ENCODE measurements at places on chromosomes 2 and 18.

DNA sequence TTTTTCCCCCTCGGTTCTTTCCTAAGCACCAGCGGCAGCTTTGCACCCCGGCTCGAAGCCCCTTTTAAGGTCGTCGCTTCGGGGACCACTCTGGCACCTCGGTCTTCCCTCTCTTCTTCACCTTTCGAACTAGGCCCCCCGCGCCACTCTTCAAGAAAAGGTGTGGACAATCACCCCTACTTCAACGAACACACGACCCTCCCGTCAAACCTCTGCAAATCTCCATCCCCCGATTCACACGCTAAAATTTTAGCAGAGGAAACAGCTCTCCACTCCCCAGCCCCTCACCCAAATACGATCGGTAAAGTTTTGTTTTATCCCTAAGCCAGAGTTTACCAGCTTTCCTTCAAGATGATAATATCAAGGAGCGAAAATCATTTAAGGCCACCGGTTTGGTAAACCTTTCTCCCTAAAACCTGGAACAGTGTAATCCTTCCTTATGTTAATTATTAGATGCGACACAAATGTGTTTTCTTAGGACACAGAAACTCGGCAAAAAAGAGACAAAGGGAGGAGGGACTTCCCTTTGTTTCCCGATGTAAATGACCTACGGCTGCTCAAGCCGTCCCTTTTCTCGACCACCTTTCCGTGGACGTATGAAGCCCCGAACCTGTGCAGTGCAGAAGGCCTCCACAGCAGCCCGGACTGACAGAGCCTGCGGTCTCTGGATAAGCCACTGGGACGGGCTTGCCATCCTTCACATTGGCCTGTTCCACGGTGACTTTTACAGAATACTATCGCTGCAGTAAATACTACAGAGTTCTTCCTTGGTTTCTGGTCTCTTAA lies 85.2 kb downstream of the RBMS1 start:
- DNase-seq, result peak; percentile 38

DNA sequence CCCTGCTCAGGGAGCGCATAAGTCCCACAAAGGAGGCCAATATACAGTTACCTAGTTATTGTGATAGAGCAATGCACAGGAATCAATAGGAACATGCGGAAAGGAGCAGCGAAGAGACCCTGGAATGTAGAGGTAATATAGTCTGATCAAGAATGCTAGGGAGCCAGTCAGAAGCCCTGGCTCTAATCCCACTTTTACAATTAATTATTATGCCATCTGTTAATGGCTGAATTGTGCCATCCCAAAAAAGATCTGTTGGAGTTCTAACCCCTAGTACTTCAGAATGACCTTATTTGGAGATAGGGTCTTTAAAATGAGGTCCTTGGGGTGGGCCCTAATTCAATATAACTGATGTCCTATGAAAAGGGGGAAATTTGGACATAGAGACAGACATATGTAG lies 7.7 kb upstream of the SPATS2L start:
- DNase-seq, result no peak

GRCh38 chr2:234679741-234680687 lies 183.1 kb upstream of the ARL4C start:
- DNase-seq, result no peak

GRCh38 chr2:99631700-99632099 lies 141.9 kb upstream of the REV1 start:
- DNase-seq, result no peak

- no peak for DNase-seq
Observed at GRCh38 chr2:118050386-118050785, 36.5 kb upstream of the CCDC93 start.

DNA sequence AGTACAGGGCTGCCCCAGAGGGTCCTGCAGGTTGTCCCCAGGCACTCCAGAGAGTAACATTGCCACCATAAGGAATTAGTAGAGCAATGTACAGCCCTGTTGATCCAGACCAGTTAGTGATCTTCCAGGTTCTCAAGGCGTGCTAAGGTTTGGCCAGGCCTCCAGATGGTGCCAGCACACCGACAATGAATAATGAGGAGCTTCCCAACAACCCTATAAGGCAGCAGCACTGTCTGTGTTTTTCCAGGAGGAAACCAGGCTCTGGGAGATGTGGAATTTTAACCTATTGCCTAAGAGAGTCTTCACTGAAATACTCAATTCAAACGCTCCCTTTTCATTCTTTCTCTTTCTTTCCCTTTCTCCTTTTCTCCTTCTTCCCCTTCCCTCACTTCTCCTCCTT lies 122.1 kb downstream of the MGAT5 start:
- DNase-seq, result no peak

DNA sequence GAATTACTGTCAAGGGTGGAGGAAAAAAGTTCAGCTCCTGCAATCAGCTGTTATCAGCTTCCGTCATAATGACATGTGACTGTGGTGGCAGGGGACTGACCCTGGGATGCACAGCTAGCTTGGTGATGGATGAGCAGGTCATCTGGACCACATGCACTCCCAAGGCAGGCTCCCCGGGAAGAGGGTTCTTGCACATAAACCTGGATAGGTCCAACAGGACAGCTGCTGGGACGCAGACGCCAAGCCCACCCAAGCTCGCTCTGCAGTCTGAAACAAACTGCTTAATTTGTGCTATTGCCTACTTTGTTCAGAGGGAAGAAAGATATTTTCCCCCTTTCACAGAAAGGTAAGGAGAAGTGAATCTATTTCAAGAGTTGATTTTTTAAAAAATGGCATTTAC lies 30.2 kb downstream of the FAM178B start:
- no peak for DNase-seq

DNA sequence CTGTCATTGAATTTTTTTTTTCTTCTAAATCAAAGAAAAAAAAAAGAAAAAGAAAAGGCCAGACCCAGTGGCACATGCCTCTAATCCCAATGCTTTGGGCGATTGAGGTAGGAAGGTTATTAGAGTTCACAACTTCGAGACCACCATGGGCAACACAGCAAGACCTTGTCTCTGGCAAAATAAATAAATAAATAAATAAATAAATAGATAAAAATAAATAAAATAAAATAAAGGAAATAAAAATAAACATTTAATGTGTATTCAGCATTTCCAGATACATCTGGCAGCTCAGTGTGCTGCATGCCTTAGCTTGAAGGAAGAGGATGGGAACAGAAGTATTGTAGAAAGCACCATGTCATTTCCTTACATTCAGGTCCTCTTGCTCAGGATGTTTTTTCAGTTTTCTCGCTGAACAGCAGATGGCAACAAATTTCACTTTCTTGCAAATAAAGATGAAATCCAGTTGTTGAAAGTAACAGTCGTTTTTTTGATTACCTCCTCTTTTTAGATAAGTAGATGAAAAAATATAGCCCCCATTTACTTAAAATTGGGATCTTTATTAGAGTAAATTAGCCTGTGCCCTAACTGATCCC lies 25.7 kb upstream of the FAM178B start:
- DNase-seq, result peak; percentile 12

GRCh38 chr2:52500561-52500960 lies 1267.0 kb upstream of the CHAC2 start:
- no peak for DNase-seq

DNA sequence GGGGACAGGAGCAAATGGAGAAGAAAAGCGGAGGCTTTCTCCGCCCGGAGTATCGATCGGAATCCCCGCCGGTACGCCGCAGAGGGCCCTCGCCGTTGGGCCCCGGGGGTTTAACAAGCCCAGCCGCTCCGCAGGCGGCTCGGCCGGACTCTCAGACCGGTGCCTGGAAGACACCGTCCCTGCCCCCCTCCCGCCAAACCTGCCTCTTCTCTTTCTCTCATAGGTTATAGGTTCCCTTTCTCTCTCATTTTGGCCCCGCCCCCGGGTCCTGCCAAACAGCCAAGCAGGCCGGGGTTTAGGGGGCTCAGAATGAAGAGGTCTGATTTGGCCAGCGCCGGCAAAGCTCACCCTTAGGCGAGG lies 4.4 kb downstream of the ONECUT2 start:
- no peak for DNase-seq

GRCh38 chr2:206846981-206847834 lies 81.8 kb downstream of the FASTKD2 start:
- no peak for DNase-seq

- DNase-seq, result no peak
Observed at GRCh38 chr18:22391407-22392345, 26.0 kb downstream of the CTAGE1 start.

DNA sequence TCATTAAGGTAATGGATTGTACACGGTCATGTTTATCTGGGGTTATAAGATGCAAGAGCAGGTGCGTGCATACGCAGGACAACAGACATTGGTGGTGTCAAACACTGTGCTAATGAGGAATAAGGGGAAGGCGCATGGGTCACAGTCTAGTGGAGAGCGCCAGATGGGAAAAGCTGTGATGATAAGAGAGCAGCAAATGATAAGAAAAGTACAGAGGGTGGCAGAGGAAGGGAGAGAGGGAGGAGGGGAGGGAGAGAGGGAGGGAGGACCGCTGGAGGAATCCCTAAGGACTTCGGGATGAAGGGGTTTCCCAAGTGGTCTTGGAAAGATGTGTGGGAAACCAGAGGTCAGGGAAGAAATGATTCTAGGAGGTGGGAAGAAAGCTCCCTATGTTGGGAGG lies 2.9 kb downstream of the TNFRSF11A start:
- no peak for DNase-seq

GRCh38 chr18:3265564-3266033 lies 3.7 kb downstream of the MYL12B start:
- no peak for DNase-seq

DNA sequence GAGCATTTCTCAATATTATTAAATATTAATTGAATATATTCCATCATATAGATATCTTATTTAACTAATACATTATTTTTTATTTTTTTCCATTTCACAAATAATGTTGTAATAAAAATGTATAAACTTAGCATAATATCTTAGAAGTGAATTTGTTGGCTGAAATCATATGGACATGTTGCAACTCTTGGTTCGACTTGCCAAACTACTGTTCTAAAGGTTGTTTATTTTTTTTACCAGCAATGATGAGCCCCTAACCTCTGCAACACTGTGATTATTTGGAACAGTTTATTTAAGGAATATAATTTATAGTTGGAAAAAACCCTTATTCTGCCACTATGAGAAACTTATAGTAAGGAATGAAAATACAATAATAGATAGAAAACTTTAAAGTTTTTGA lies 8.8 kb upstream of the NAB1 start:
- DNase-seq, result no peak

DNA sequence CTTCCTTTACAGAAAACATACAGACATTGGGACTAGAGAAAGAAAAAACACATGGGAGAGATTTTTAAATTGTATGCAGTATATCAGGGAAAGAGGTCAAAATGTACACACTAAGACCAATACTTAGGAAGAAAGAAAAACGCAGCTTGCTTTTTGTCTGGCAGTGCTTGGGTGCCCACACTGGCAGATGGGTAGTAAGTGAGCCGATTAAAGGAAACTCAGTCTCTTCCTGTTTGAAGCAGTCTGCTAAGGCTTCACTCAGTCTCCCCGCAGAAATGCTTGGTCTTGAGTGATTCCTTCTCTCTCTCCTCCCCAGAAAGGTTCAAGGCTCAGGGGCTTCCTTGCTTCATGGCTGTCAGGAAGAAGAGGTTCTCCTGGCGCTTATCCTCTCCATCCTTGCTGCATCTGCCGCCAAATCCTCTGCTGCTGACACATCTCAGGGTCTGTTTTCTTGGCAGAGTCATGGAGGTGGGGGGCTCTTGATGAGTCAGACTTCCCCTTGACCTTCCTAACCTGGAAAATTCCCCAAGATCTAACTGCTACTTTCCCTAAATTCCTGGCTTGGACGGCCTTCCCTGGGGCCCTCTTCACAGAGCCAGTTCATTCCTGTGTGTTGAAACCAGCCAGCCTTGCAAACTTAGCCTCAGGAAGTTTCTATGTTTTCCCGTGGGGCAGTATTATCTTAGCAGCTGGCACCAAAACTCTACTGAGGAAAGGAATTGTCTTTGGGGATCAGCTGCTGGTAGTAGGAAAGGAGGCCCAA lies 10.5 kb upstream of the TMSB10 start:
- DNase-seq, result no peak

- peak; percentile 52 for DNase-seq
Observed at GRCh38 chr2:42931146-42931817, 138.9 kb upstream of the HAAO start.

DNA sequence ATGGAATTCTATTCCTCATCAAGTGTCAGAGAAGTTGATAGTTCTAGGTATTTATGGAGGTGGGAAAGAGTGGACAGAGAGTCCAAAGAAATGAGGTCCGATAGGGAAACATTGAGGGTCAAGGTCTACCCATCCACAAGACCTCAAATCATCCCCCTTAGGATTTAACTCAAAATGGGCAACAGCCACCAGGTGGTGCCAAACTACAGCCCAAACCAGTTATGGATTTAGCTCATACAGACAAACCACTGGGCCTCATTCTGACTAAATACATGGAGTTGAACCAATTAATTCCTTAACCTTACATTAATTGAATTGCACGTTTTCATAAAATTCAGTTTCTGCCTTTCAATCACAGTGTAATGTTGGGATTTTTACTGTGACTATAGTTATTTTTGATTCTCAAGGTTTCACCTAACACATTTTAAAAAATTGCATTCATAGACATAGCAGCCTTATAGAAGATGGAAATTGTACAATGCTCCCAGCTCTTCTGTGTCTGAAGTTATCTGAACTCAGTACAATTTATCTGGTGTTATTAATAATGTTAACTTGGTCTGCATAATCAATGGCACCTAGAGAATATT lies 98.2 kb upstream of the HNMT start:
- peak; percentile 72 for DNase-seq

GRCh38 chr2:182754231-182754630 lies 38.2 kb downstream of the DNAJC10 start:
- no peak for DNase-seq

GRCh38 chr2:19356545-19357401 lies 1.6 kb downstream of the OSR1 start:
- no peak for DNase-seq

DNA sequence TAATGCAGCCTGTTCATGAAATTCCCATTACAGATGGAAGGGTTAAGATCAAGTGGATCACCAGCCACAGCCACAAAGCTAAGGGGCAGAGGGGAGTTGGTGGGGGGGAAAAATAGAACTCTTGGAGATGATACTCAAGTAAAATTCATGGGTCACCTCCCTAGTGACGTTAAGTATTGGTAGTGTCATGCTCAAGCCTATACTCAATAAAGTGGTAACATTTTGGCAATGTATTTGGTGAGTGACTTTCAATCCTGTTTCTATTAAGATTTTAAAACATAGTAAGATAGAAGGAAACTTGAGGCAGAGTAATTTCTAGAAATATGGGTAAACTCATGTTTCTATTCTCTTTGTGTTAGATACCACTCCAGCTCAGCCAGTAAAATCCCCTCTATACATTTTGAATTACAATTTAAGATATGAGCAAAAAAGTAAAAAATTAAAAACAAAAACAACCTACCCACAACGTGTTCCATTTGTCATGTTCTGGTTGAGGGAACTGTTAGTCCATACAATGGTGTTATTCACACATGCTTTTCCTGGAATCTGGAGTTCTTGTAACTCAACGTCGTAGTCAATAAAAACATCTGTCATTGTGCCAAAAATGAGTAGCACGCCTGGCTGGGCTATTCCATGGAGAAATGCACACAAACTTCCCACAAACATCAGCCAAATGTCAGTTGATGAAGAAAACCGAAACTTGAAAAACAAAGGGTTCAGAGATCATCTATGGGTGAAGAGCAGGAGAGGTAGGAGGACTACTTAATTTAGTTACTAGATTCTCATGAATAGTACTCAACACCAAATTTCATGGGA lies 18.1 kb downstream of the ABCB11 start:
- DNase-seq, result no peak

GRCh38 chr18:46413684-46414083 lies 243.3 kb downstream of the LOXHD1 start:
- DNase-seq, result no peak

- no peak for DNase-seq
Observed at GRCh38 chr2:213187386-213187785, 36.0 kb upstream of the IKZF2 start.

Data from endothelial cell (in vitro differentiated cells).